ENCODE measurements at places on chromosomes 12 and 14.

- DNase-seq: no peak
Measured at GRCh38 chr12:64323006-64323405, 67.6 kb downstream of the C12orf56 start.

DNA sequence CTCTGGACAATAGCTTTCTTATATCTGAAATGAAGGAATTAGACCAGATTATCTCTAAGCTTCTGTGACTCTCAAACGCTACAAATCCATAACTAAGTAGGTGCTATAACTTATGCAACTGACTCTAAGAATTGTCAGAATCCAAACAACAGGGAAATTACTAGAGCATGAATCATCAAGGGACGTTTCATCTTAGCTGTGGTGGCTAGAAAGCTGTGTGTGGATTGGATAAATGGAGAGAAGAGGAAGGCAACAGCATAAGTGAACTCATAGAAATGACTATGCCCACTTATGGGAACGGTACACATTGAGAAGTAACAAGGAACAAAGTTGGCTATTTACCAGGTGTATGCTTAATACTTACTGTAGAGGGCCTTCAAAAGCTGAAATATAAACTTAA lies 96.0 kb upstream of the NEDD1 start:
- no peak for DNase-seq

DNA sequence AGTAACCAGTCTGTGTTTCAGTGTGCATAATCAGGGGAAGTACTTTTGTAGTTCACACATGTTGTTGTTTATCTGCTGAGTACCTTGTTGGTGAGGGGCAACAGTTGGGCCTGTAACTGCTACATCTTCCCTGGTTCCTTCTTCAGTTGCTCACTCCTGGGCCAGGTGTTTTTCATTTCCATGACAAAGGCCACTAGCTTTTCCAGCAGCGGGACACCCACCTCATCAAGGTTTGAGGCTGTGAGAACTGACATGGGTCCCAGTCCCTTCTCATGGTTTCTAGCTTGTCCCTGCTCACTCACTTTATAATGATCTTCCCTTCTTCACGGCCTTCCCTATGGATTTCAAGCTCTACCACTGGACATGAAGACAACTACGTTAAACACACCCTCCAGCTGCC lies 1.5 kb upstream of the NOXRED1 start:
- no peak for DNase-seq

- DNase-seq: no peak
Measured at GRCh38 chr12:95465275-95465674, 8.7 kb upstream of the METAP2 start.

DNA sequence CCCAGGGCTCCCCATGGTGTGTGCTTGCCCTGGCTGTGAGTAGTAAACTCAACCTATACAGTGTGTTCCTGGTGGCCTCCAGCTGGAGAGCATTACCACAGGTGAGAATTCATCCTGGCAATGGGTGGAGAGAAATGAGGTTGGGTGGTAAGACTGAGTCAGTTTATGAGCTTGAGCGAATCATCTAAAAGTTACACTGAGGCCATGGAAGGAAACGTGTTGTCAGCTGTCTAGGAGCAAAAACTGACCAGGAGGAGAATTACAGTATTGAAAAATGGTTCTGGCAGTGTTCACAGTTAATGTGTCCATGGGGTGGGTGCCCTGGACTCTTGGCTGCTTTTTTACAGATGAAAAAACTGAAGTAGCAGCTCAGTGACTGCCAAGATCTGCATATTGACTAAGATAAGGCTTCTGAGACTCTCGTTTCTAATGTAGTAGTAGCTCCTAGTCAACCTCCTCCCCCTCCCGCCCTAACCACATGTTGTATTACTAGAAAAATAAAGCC lies 202.0 kb upstream of the AMIGO2 start:
- DNase-seq: no peak

- no peak for DNase-seq
Measured at GRCh38 chr12:111767362-111768158, 827 bp downstream of the ALDH2 start.

- DNase-seq: no peak
Measured at GRCh38 chr12:106648736-106649135, 65.9 kb downstream of the RFX4 start.

GRCh38 chr12:44021471-44021971 lies 185.6 kb downstream of the TMEM117 start:
- DNase-seq: no peak

- DNase-seq: peak; percentile 41
Measured at GRCh38 chr14:85731186-85731585, 201.2 kb downstream of the FLRT2 start.

- DNase-seq: no peak
Measured at GRCh38 chr12:104721039-104721405, 237.1 kb downstream of the SLC41A2 start.

DNA sequence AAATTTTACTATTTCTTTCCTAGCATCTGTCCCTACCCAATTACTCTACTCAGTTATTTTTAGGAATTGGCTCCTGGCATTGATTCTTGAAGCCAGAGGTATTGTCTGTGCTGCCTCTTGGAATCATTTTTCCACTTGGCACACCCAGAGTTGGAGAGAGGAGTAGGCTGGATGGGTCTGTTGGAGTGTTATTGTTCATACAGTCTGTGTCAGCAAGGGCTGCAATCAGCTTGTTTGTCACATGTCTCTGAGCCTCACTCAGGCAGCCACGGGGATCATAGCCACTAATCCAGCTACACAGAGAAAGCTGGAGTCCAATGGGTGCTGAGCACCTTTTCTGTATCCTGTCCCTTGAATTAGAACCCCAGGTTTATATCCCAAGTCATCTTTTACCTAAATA lies 176.0 kb upstream of the DYRK2 start:
- DNase-seq: peak; percentile 49

DNA sequence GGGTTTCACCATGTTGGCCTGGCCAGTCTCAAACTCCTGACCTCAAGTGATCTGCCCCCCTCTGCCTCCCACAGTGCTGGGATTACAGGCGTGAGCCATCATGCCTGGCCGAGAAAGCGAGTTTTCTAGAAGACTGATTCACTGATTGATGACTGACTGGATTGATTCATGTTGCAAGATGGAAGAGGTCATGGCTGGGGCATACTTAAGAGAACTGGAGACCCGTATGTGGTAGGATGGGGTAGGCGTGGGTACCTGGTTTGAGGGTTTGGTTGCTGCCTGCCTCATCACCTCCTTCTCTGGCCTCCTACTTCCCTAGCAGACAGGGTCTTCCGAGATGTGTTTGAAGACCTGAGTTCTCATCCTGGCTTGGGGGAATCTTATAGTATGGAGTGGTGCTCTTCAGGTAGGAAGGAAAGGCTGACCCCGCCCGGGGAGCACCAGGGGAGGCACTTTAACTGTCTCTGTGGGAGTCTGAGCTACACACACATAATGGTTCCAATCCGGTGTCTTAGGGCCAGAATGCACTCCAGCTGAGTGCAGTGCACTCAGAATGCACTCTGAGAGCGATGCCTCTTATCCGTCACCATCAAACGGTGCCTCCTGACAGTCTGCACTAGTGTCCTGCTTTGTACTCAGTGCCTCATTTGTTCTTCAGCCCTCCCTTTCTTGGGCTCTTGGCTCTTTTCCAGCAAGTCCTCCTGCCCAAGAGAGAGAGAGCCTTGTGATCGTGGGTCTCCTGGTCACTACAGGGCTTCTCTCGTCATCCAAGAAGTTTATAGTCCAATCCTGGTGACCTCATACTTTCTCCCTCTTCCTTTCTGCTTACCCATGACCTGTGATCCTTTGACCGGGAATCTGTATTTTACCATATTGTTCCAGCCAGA lies 19.7 kb downstream of the PLEKHG3 start:
- no peak for DNase-seq

DNA sequence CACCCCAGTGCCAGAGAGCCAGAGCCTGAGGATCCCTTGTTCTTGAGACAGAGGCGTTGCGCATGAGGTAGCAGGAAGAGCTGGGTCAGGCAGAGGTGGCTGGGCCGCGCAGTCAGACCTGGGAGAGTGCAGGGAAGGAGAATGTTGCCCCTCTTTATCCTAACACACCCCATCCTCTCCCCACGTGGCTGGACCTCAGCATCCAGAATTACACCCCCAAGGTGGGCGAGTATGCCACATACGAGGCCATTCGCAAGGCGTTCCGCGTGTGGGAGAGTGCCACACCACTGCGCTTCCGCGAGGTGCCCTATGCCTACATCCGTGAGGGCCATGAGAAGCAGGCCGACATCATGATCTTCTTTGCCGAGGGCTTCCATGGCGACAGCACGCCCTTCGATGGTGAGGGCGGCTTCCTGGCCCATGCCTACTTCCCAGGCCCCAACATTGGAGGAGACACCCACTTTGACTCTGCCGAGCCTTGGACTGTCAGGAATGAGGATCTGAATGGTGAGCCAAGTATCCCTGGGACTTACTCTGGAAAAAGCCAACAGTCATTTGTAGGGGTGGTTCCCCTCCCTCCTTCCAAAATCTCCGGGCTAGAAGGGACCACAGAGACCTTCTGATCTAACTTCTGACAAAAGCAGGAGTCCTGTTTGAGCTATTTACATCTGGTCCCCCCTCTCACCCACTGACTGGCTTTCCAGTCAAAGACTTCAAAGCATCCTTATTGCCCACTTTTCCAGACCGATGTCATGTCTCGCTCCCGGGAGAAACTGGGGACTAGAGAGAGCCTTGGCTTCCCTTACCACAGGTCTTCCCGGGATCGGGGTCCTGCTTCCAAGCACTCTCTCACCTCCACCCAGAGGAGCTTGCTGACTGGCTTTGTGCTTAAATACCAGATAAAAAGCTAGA lies 6.1 kb downstream of the MMP14 start:
- DNase-seq: no peak

DNA sequence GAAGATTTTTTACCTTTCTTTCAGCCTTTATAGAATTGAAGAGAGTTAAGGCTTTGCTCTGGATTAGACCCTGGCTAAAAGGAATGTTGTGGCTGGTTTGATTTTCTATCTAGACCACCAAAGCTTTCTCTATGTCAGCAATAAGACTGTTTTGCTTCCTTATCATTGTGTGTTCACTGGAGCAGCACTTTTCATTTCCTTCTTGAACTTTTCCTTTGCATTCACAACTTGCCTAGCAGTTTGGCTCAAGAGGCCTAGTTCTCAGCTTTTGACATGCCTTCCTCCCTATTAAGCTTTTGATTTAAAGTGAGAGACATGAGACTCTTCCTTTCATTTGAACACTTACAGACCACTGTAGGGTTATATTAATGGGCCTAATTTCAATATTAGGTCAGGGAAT lies 64.1 kb upstream of the USP15 start:
- DNase-seq: no peak

- DNase-seq: no peak
Measured at GRCh38 chr14:61527325-61528100, 167.8 kb upstream of the HIF1A start.

DNA sequence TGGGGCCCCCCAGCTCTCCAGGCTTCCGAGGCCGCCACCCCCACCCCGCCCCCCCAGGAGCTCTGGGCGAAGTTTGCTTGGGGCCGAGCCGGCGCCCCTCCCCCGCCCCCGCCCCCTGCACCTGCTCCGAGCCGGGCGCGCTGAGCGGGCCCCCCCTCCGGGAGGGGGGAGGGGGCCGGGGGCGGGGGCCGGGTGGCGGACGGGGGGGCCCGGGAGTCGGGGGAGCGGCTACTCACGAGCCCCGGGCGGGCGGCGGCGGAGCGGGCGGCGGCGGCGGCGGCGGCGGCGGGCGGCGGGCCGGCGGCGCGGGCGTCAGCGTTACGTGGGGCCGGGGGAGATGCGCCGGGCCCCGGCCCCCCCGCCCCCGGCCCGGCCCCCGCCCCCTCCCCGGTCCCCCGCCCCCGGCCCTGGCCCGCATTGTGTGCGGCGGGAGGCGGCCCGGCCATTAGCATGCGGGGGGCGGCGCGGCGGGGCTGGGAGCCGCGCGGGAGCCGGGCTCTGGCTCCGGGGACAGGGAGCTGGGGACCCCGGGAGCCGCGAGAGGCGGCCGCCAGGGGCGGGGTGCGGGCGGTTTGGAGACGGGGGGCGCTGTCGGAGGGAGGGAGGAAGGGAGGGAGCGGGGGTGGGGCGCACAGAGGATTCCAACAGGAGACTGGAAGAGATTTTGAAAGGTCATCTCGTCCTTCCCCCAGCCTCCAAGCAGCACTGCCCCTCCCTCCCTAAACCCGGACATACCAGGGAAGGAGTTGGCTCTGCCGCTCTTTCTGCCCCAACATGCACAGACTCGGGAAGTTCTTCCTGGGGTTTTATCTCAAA lies at the start of gene ZNF219:
ZNF219 (minus strand) TSS at position 580 of the 816 bp plus-strand sequence. CDS start 5,064 bp downstream, outside the sequence.
- DNase-seq: peak; percentile 68

DNA sequence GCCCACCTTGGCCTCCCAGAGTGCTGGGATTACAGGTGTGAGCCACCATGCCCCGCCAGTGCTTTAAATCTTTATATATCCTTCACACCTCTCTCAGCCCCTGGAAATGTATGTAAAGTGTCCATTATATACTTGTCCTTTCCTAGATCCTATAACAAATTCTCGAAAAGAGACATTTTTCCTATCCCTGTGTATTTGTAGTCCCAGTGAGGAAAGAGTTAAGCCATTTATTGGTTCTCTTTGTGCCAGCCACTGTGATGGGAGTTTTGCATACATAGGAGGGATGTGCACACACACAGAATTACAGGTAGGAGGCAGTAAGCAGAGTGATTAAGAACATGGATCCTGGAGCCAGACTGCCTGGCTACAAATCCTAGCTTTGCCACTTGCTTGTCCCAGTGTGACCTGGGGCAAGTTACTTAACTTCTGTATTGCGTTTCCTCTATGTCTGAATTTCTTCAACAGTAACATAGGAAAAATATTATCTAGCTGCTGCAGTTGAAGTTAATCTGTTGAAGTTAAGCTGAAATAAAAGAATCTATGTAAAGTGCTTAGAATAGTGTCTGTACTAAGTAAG lies 2.1 kb upstream of the RABGGTA start:
- peak; percentile 13 for DNase-seq

DNA sequence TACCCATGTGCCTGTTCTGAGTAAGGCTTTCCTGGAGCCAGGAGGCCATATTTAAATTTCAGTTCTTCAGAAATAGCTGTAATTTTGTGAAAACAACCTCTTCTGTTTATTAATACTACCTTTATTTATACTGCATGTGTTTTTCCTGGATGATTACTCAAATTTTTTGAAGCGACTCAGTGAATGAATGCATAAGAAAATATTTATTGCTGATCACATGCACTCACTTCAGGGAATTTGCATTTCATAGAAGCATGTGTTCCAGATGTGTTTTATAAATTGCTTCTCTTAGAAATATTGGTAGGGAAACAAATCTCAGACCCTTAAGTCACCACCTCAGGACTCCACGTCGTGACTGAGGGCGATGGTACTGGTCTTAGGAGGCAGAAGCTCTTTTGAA lies 21.8 kb upstream of the DCN start:
- DNase-seq: no peak

DNA sequence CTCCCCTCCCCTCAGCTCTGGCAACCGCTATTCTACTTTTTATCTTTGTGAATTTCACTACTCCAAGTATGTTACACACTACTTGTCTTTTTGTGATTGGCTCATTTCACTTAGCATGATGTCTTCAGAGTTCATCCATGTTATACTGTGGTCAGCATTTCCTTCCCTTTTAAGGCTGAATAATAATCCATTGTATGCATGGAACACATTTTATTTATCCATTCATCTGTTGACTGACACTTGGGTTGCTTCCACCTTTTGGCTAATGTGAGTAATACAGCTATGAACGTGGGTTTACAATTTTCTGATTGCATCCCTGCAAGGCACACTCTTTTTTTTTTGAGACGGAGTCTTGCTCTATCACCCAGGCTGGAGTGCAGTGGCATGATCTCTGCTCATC lies 53.0 kb upstream of the FUT8 start:
- DNase-seq: no peak

- no peak for DNase-seq
Measured at GRCh38 chr14:92728759-92729364, 19.6 kb downstream of the LGMN start.

Measured in psoas muscle (tissue), 8 donors.